ENCODE measurements at places on chromosomes 3 and 15.

- DNase-seq = no peak
Measured at GRCh38 chr3:102038477-102039142, 189.3 kb downstream of the NFKBIZ start.

GRCh38 chr15:69074001-69074842 is 59.7 kb downstream of the NOX5 start:
- no peak for DNase-seq

DNA sequence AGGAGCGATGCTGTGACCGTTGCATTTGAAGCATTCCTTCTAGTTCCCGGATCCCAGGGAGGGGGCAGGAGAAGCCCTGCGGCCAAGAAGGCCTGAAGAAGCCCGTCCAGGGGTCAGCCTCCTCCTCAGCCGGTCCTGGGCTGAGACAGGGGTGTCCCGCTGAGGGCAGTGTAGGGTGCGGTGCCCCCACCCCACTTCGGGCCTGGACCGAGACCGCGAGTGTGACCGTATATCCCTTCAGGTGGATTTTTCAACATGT is 2.8 kb downstream of the OCA2 start:
- no peak for DNase-seq

DNA sequence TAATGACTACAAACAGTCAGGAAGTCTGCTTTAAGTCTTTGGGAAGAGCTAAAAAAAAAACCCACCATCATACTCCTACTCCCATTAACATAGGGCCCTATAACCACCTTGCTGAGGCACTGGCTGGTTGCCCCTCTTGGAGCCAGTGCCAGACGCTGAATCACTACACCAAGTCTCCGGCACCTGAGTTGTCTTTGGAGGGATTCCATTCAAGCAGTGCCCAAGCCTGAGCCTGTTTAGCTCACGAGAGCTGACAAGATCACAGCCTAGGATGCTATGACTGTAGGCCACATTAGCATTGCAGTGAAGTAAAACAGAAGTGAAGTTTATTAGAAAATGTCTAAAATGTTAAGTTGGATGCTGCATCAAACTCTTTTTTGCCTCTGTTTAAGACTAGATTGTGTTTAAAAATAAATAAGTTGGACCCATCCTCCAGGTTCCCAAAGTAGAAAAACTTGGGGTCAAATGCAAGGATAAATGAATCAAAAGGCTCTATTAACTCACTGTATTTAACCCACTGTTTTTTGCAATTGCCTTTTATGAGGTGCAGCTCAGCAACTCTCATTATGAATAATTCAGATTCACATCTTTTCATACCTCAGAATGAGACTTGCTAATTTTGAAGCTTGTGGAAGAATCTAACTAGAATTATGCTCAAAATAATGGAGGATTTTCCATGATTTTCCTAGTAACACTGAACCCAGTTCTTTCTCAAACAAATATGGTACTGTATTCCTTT is 461.9 kb downstream of the FOXP1 start:
- no peak for DNase-seq

DNA sequence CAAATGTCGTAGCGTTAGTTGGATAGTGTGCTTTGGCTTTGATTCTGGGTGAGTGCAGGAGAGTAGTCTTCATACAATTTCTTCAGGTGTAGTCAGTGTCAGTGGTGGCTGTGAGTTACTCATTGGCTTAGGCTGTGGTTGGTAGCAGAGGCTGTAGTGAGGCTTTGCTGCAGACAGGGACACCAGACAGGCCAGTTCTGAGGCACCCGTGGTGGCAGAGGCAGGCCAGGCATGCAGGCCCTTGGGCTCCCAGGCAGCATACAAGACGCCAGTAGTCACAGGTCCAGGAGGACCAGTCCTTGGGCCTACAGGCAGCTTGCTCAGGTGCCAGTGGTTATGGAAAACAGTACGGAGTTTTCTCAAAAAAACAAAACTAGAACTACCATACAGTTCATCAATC is 61.3 kb downstream of the DMXL2 start:
- no peak for DNase-seq
